ENCODE measurements at places on chromosomes 1 and 21.

GRCh38 chr1:241799416-241799815 lies 48.6 kb upstream of the EXO1 start:
- DNase-seq: no peak

DNA sequence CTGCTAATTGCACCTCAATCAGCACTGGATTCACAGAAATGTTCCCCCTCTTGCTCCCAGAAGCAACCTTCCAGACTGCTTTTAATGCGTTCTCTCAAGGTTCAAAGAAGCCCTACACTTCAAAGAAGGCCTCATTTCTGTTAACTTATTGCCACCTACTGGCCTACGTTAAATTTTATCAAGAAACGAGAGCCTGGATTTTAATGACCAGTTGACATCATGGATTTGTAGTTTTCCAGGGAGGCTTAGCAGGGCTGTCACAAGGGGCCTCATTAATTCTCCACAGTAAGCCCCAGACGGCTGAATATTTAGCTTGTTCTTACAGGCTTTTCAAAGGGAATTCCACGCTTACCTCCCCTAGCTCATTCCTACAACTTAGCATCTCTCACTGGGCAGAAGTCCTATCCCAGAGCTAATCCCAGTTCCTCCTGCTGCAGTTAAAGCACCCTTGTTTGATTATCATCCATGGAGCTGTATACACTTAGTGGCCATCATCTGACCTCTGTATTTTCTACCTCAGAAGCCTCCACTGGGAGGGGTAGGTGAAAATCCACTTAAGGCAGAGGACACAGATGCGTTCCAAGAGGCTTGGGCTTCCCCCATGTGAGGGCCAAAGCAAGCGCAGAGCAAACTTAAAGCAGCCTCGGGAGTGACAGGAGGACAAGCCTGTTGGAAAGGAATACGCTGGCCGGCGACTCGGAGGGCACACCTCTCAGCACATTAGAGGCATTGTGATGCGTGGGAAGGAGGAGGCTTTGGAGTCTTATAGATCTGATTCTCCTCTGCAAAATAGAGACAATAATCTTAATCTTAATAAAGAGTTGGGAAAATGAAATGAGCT lies 32.2 kb upstream of the CYP4X1 start:
- DNase-seq: no peak

DNA sequence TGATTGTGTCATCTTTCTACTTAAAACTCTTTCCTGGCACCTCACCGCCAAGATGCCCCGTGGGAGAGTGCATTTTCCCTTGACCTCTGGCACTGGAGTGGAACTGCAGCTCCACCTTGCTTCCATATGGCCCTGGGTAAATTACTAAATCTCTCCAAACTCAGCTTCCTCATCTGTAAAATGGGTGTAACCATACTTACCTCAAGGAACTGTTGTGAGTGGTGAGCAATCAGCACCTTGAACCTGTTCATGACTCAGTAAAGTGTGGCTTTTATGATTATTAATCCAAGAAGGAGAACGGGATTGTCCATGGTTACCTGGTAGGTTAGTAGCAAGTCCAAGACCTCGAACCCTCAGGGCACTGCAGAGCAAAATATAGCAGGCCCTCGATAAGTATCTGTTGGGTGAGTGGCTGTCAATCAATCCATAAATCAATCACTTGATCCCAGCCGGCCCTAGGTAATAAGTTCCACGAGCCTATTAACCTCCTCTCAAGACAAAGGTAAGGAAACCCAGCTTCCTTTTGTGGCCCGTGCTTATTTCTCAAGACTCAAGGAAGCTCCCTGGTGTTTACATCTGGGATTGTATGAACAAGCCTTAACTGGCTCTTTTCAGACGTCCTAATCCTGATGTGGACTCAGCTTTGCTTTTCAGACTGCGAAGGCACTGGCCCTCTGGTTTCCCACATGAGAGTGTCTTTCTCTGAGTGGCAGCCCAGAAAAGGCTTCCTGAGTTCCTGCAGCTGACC lies 114.0 kb upstream of the GJB5 start:
- DNase-seq: no peak

DNA sequence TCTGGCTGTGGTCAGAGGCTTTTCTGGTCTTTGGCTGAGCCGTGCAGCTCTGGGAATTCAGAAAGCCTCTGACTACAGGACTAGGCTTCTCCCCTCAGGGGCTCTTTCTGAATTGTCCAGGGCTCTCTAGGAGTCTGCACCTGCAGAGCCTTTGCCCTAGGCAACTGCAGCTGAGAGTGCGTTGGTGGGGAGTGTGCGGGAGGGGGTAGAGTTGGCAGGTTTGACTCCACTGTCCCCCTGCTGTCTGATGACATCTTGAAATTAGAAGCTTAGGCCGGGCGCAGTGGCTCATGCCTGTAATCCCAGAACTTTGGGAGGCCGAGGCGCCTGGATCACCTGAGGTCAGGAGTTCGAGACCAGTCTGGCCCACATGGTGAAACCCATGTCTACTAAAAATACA lies 32.9 kb downstream of the KIAA1614 start:
- no peak for DNase-seq

DNA sequence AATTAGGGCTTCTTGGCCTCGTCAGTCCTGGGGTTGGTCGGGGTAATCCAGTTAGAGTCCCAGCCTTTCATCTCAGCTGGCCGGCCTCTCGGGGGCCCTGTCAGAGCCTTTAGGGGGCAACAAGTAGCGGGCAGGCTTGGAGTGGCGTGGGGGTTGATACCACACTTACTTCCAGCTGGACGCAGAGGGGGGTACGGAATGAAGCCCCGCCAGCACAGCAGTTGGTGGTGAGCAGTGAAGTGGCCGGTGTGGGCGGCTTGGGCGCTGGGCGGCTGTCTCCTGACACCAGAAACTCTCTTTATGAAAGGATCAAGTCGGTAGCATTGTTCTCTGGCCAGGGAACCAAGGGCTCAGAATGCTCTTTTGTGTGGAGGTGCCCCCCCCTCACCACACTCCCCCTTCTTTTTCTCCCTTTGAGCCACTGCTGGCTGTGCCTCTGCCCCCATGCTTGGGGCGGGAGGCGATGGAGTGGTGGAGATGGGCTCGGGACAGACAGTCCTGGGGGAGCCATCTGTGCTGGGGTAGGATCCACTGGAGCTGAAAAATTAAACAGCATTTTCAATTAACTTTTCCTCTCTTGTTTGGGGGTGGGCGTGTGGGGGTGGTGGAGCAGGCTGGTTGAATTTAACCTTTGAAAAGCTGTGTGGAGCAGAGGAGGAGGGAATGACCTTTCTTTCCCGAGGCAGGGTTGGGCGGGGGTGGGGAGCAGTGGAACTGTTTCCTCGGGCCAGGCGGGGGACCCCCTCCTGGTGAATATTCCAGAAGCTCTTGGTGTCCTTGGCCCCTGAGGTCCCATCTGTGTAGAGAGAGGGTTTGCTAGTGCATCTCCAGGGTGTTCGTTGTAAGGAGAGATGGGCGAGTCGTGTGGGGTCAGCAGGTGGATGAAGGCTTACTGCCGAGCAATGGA lies 102.7 kb downstream of the RNF220 start:
- no peak for DNase-seq

DNA sequence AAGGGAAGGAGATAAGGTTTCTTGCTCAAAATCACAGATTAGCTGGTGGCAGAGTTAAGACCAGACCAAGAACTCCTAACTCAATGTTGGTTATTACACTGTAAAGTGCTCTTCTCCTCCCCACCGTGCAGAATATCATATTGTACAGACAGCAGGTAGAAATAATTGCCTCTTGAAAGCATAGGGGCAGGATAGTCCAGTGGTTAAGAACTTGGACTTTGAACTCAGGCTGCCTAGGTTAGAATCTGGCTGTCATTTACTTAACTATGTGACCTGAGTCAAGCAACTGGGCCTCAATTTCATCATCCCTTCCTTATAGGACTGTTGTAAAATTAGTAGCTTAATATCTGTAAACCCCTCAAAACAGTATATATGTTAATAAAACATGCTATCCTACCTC lies 114.9 kb upstream of the HIVEP3 start:
- DNase-seq: no peak

DNA sequence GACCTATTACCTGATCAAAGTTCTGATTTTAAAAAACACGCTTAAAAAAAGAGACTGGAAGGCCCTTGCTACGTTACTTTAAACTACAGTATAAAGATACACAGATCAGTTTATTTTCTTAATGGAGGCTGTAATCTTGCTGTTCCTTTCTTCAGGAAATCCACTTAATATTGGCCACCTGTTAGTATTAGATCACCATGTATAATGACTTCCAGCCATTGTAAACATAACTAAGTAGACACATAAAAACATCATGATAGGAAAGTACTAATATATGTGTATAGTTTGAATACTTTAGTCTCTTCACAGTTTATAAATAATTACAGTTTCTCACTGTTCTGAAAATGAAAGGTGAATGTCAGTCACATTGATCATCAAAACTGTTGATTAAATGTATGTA lies 68.6 kb downstream of the ADGRL2 start:
- no peak for DNase-seq

- no peak for DNase-seq
Measured at GRCh38 chr1:71834601-71835441, 447.5 kb downstream of the NEGR1 start.

Measured in activated T-helper 1 cell treated with anti-CD3 and anti-CD28 coated beads, Interleukin-2, amount 50 U/mL, for 16 hours (primary cell).